Epithelial cell of prostate (primary cell): ENCODE measurements at places on chromosomes 6 and 20.

GRCh38 chr6:106502559-106502958 lies 126.7 kb downstream of the RTN4IP1 start:
- peak; percentile 54 for DNase-seq

- DNase-seq, result no peak
Measured at GRCh38 chr20:61723529-61724257, 342.0 kb downstream of the TAF4 start.

- no peak for DNase-seq
Measured at GRCh38 chr20:61662968-61663331, 402.7 kb downstream of the TAF4 start.

DNA sequence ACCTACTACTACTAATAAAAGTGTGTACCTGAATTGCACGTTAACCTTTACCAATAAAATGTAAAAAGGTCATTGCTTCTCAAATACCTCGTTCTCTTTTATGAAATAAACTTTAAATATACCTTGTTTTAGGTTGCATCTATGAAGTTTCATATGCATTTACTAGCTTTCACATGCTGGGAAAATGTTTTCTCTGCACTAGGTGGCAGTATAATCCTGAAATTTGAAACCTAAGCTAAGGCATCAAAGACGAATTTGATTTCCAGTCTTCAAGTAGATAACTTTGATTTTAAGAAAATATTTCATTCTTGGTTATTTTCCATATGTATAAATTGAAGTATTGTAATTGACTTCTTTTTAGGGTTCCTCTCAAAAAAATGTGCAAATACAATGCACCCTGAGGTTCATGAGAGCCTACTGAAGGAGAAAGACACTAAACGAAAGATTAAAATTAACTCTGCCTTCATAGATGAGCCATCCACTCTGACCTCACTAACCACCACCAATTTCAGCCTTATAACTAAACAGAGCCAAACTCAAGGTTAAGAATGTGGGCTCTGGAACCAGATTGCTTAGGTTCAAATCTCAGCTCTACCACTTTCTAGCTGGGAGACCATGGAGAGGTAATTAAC lies 7.3 kb upstream of the COL9A1 start:
- DNase-seq, result no peak

DNA sequence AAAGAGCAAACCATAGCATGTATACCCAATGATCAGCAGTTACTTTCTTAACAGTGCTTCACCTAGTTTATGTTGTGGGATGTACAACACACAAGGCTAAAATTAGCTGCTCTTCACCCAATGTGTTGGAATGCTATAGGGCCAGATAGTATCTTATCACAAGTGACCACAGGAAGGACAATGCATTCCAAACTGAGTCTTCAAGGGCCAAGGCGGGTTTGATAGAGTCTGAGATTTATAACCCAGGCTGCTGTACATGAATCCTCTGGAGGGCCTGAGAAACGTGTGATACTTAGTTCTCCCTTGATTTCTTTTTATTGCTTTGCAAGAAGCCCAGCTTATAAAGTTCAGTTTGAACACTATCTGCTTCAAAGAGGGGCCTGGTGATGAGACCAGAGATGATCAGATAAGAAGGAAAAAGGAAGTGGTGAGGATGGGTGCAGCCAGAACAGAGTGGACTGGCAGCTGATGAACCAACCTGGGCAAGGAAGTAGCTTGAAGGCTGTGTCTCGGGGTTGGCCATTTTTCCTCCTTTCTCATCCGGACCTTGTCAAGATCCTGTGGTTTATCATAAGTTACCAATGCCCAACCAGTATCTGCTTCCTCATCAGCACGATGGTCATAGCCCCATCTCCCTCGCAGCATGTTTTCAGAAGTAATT lies 62.2 kb upstream of the BMP2 start:
- no peak for DNase-seq

- DNase-seq, result no peak
Measured at GRCh38 chr6:152701081-152701862, 3.6 kb downstream of the MYCT1 start.

DNA sequence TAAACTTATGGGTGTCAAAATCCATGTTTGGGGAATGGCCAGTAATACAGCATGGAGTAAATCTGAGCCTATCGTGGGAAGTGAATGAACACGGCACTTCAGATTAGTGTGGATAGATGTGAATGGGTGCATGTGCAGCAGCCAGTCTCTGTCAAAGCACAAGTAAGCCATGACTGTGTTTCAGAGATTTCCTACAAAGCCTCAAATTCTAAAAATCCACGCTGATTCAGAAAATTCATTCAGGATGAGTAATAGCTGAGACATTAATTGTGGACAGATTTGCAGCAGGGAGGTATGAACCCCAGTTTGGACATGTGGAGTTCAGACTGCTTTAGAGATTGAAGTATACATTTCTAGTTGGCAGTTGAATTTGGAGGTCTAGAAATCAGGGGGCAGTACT lies 115.1 kb downstream of the QKI start:
- peak; percentile 14 for DNase-seq

GRCh38 chr20:4154958-4155411 lies 139.6 kb upstream of the RNF24 start:
- DNase-seq, result no peak

DNA sequence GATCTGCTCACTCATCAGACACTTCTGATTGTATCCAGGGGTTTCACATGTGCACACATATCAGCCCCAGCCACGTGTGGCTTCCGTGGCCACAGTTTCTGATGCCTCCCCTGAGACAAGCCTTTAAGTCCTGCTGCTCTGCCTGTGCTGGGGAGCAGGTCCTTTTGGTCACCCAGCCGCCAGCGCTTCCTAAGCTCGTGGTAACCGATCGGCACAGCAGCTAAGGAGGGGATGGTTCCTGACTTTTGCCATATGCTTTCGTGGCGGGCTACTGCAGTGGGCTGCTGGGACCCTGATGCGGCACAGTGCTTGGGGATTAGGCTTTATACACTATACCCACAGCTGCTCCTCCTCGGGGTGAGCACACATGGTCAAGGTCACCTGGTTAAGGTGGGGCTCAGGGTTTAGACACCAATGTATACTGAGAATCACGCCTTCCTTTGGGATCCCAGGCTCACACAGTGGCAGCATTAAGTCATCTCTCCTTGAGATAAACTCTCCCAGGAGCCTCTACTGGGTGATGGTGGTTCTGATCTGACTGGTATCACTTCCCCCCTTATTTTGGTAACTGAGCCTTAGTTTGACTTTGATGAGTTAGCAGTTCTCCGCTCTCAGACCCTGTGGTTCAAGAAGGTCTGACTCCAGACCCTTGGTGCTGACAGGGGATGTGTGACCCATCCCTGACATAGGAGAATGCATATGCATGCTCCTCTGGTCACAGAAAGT lies 85.9 kb upstream of the KCNG1 start:
- no peak for DNase-seq

DNA sequence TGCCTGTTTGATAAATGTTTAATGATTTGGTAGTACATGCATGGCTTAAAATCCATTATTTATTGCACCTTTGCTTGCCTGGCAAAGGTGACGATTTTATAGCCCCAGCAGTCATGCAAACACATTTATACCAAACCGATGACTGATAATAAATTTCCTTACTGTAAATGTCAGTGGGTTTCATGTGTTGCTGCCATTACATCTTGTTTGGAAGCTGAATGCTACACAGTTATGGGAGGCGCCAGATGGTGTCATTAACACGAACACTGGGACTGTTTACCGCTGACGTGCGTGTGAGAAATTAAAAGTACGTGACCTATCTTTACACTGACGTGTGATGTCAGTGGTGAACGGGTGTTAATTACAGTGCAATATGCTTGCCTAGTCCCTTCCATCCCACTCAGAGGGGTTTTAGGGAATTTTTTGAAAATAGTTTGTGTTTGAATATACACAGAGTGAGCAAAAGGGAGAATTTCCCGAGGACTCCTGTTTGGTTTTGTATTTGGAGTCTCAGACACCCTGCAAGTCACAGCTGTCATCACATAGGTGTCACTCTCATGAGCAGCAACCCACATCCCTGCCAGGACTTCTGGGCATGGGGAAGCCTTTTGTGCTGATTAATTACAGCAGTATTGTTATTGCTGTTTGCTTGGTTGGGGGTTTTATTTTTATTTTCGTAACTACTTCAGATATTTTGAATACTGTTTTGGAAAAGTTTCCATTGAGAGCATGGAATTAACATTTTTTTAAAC lies 151.8 kb upstream of the INSM1 start:
- DNase-seq, result no peak
